ENCODE measurements at places on chromosomes 7 and 10.
A peak's percentile ranks its signal among the peaks of the same experiment; 100 is the strongest.

GRCh38 chr10:26621889-26622711 lies 75.4 kb upstream of the PDSS1 start:
- no peak for DNase-seq

DNA sequence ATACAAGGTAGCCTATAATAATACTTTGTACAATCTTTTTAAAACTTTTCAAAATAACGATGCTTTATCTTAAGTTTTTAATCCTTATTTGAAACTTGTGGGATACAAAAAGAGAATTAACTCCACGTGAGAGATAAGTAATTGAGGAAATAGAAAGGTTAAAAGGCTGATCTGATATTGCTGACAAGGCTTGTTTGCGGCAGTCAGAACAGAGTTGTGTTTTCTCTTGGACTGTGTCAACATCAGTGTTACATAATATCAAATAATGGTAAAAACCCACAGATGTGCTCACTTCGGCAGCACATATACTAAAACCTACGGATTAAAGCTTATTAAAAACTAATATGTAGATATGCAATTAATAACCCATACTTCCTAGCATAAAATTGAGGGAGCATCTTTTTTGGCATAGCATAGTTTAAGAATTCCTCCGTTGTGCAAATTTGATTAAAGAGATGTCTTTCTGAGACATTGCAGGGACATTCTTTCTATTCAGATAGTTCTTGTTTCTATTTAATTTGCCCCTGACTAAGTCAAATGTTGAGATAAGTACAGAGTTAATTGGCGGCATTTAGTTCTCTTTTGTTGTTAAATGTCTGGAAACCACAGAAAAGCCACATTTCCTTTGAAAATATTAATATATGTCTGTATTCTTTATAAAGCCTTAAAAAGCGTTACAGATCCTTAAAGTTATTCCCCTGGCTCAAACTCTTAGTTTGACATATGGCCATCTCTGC lies 63.3 kb downstream of the FAM185A start:
- DNase-seq = no peak

GRCh38 chr10:82377608-82378007 lies 502.6 kb downstream of the NRG3 start:
- no peak for DNase-seq

GRCh38 chr7:114944745-114945625 lies 23.1 kb downstream of the MDFIC start:
- DNase-seq = peak; percentile 5

DNA sequence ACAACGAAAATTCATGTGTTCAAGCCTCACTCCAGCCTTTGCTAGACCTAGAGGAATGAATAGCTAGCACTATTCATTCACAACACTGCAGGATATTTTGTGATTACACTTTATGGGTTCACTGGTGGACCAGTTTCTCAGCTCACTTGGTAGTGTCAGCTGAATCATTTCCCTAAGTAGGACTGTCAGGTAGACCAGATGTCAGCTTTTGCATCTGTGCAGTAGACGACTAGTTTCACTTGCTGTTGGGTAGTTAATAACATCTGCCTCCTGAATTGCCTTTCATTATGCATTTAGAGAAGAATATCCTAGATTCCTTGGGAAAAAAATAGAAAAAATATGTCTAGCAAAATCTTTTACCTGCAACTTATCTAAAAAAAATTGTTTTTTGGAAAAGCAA lies 296.4 kb downstream of the ADARB2 start:
- DNase-seq = no peak

- DNase-seq = no peak
Measured at GRCh38 chr7:18890134-18890533, 227.3 kb downstream of the TWIST1 start.
